ENCODE measurements at places on chromosomes 16 and 17. TPM values are rescaled to one million over a fixed set of nuclear protein-coding genes. Genes with fewer than 3 reads are reported as not detected.
A peak's percentile ranks its signal among the peaks of the same experiment; 100 is the strongest.

DNA sequence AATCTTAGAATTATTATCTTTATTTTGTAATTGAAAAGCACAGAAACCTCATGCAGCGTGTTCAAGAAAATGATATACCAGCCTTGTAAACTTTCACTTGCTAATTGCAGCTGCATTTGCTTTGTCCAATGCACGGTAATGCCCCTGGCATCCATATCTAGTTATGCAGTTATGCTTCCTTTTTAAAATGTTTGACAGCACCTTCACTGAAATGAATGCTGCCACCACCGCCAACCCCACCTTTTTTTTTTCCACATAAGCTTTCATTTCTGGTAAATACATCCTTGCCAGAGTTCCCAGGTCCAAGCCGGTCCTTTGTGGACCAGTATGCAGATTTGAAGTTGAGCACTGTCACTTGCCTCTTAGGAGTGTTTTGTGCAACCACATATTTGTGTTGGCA lies 338.8 kb downstream of the WWOX start:
- DNase-seq, result no peak

DNA sequence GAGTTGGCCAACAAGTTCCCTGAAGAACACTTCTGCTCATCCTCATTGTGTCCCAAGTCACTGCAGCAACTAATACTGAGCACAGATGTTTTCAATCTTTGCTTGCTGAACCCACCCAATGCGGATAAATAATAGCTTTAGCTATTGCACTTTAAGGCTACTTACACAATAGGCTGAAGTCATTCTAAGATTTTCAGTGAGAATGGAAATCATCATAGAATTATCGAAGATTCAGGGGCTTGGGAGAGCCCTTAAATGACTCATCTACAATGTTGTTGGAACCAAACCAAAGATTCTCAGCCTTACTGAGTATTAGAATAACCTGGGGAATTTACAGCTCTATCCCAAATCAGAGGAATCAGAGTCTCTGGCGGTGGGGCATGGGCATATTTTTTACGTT lies 51.2 kb downstream of the SYCE1L start:
- DNase-seq, result no peak

The TRAF4 gene
- 32.0 TPM for total RNA-seq

DNA sequence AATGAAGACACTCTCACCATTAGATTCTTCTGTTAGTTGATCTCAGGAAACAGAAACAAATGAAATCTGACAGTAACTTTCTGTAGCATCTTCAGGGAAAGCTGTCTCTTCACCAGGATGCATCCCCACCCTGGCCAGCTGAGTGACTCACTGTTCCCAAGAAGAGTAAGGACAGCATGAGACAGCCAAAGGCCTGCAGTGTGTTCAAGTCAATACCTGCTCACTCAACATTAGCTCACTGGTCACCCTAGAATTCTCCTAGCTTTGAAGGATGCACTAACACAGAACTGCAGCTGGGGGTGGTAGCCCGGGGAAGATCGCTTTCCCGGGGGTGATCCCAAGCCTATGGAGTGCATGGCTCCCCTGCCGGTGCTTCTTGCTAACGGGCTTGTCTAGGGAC lies 28.2 kb upstream of the CLEC18B start:
- DNase-seq, result peak; percentile 89

DNA sequence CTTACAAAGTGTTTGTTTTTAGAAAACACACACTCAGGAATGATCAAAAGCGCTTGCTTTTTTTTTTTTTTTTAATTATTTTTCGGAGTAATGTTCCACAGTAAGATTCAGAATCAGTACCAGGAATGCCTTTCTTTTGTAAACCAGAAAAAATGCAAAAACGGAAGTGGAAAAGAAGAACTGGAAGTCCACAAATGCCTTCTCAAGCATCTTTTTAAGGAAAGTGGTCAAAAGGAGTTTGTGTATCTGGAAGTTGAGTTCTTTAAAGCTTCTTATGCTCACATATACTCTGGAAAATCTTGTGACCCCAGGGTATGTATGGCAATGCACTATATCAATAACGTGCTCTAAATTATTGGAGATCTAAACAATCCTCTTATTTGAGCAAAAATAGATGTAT lies 126.0 kb downstream of the ABCA8 start:
- no peak for DNase-seq

The HES7 gene
- total RNA-seq, result 0.13 TPM

- no peak for DNase-seq
These were observed 72.7 kb upstream of the TNRC6C start for GRCh38 chr17:77885678-77886386.

The BCL6B gene
- total RNA-seq, result not detected

DNA sequence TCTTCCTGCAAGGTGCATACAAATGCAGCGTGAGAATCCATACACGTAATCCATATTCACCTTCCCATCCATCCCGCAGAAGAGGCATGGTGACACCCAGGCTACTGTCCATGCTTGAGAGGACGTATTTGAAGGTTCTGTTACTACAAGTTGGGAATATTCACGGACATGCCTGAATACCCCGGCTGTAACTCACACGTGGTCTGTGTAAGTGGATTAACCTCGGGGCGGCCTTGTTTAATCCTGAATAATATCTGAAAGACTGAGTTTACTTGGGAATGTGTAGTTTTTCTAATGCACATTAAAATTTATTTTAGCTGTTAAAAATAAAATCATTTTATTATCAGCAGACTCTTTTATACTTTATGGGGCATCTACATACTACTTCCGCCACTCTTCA lies 13.1 kb downstream of the CPSF4L start:
- DNase-seq, result no peak

The CBFA2T3 gene
- 0.26 TPM for total RNA-seq

The BCAS3 gene
- 19.5 TPM for total RNA-seq

- DNase-seq, result no peak
These were observed 107.4 kb upstream of the CDH11 start for GRCh38 chr16:65229191-65229662.

The C16orf74 gene
- 157 TPM for total RNA-seq

The SGSH gene
- total RNA-seq, result 9.6 TPM

- DNase-seq, result no peak
These were observed 1.2 kb downstream of the WNT3 start for GRCh38 chr17:46817151-46817900.

DNA sequence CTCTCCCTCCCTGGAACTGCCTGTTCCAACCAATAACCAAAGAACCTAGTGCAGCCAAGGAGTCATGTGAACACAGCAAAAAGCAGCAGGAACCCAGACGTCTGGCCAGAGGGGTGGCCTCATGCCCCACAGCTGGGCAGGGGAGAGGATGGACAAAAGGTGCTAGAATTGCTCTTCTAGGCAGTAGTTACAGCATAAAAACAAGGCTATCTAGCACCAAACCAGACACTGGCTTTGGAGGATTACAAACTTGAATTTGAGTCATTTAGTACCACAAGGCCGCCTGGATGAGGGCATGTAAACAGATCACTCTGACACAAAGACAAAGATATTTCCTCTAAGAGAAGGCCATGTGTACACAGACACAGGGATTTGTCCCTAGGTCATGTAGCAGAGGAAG lies 423.3 kb upstream of the MAF start:
- peak; percentile 77 for DNase-seq

- peak; percentile 29 for DNase-seq
These were observed 16.5 kb downstream of the ZNF18 start for GRCh38 chr17:11980813-11981212.

GRCh38 chr17:58245428-58246103 lies 7.2 kb downstream of the LPO start:
- no peak for DNase-seq

The AIPL1 gene
- under 0.01 TPM for total RNA-seq

GRCh38 chr17:67585077-67585602 lies 132.6 kb upstream of the NOL11 start:
- DNase-seq, result peak; percentile 67
